ENCODE measurements at places on chromosomes 3 and 15. TPM values are rescaled to one million over a fixed set of nuclear protein-coding genes. Genes with fewer than 3 reads are reported as not detected.

- no peaks in the 10 kb centered on the region for H3K4me1 ChIP-seq
- no peaks in the 10 kb centered on the region for H3K27me3 ChIP-seq
- no peak overlapping the region for H3K4me3 ChIP-seq
- DNase-seq = no peak
- no peak overlapping the region for H3K27ac ChIP-seq
Measured at GRCh38 chr3:78201091-78201490, 1161.2 kb downstream of the ROBO2 start.

GRCh38 chr15:46858150-46858549 is 859.2 kb upstream of the SEMA6D start:
- H3K4me1 ChIP-seq = no peaks in the 10 kb centered on the region
- no peak overlapping the region for H3K27ac ChIP-seq
- no peaks in the 10 kb centered on the region for H3K36me3 ChIP-seq
- DNase-seq = no peak
- H3K4me3 ChIP-seq = no peak overlapping the region
- H3K27me3 ChIP-seq = no peaks in the 10 kb centered on the region

DNA sequence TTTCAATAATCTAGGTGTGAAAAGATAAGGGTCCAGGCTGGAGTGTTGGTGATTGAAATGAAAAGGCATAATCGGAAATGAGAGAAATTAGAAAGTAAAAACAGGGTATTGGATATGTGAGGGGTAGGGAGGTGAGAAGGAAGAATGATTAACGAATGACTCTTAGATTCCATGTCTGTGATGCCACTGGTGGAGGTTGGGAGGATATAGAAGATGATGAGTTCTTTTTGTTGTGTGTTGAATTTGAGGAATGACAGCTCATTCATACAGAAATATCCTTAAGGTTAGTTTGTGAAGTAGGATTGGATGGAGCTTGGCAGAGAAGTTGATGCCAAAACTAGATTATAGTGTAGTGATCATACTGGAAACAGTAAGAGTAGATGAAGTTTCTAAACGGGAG is 72.2 kb upstream of the CCNL1 start:
- H3K36me3 ChIP-seq = no peaks in the 10 kb centered on the region
- DNase-seq = no peak
- peaks cover 26% of the 10 kb centered on the region for H3K27me3 ChIP-seq
- no peaks in the 10 kb centered on the region for H3K4me1 ChIP-seq
- H3K4me3 ChIP-seq = no peak overlapping the region
- no peak overlapping the region for H3K27ac ChIP-seq

DNA sequence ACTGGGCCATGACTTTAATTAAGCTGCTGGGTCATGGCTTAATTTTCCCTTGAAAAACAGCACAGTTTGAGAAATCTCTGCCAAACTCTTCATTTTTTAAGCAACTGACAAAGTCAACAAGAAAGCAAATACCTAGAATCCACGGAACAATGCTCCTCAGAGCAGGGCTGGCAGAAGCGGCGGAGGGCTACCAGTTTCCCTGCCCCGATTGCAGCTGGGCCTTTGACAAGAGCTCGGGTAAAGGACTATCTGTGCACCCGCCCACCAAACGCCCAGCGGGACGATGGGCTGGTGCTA is 1.2 kb downstream of the GOLIM4 start:
- H3K36me3 ChIP-seq = peaks cover 5% of the 10 kb centered on the region
- H3K27me3 ChIP-seq = peaks cover 31% of the 10 kb centered on the region
- peaks cover 28% of the 10 kb centered on the region for H3K4me1 ChIP-seq
- no peak for DNase-seq

- H3K4me1 ChIP-seq = peaks cover 8% of the 10 kb centered on the region
- no peaks in the 10 kb centered on the region for H3K27me3 ChIP-seq
- no peak for DNase-seq
- H3K4me3 ChIP-seq = no peak overlapping the region
Measured at GRCh38 chr3:183710231-183710630, 12.6 kb downstream of the YEATS2 start.

DNA sequence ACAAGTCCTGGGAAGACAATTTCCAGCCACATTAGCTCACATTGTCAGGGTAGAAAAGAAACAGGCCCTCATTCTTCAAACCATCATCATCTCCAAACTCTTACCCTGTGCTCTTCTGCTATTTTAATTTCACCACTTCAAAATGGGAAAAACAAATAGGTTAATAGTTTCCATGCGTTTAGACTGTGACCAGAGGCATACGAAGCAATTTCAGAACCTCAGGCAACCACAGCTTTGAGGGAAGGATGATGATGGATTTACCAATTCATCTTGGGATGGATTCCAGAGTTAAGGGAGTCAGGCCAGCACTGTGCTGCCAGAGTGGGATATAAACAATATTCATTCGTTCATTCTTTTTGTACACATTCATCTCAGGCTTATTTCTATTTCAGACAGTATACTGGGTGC is 307.8 kb upstream of the TPRG1 start:
- peaks cover 5% of the 10 kb centered on the region for H3K4me1 ChIP-seq
- no peak overlapping the region for H3K4me3 ChIP-seq
- no peak for DNase-seq
- H3K27ac ChIP-seq = no peak overlapping the region
- peaks cover 11% of the 10 kb centered on the region for H3K36me3 ChIP-seq

The VGLL3 gene
- total RNA-seq = not detected

The KCNAB1 gene
- not detected for total RNA-seq

GRCh38 chr15:79168922-79169456 is 78.4 kb upstream of the RASGRF1 start:
- no peak overlapping the region for H3K27ac ChIP-seq
- DNase-seq = no peak
- H3K36me3 ChIP-seq = no peaks in the 10 kb centered on the region

GRCh38 chr3:138213398-138214085 is 26.4 kb downstream of the ARMC8 start:
- DNase-seq = no peak
- H3K4me1 ChIP-seq = peaks cover 4% of the 10 kb centered on the region
- H3K27ac ChIP-seq = no peak overlapping the region
- H3K27me3 ChIP-seq = no peaks in the 10 kb centered on the region
- no peak overlapping the region for H3K4me3 ChIP-seq

The POPDC2 gene
- 0.94 TPM for total RNA-seq

The IQCH gene
- 1.7 TPM for total RNA-seq

- H3K27me3 ChIP-seq = peaks cover 17% of the 10 kb centered on the region
- H3K36me3 ChIP-seq = no peaks in the 10 kb centered on the region
- H3K4me3 ChIP-seq = no peak overlapping the region
- no peak overlapping the region for H3K27ac ChIP-seq
- no peak for DNase-seq
Measured at GRCh38 chr3:46036191-46036590, 8.9 kb upstream of the XCR1 start.
